ENCODE measurements at places on chromosomes 4 and X.

DNA sequence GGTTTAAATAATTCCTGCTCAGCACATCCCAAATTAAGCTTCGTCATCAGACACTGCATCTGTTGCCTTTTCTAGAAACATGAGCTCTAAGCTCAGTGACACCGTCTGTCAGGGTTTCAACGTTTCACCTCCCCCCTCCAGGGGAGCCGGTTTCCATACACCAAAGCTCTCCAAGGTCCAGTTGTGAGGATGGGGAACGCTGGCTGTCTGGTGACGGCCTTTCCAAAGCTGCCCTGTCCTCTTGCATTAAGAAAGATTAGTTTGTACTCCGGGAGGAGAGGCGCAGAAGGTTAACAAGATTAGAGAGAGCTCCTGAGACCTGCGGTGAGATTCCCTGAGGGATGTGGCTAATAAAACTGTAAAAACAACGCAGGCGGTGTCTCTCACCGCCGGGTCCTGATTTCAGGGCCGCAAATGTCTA lies 43.2 kb downstream of the ASMT start:
- peak; percentile 43 for DNase-seq

- no peak for DNase-seq
Measured at GRCh38 chr4:189597341-189597740, 343.3 kb upstream of the FRG1 start.

DNA sequence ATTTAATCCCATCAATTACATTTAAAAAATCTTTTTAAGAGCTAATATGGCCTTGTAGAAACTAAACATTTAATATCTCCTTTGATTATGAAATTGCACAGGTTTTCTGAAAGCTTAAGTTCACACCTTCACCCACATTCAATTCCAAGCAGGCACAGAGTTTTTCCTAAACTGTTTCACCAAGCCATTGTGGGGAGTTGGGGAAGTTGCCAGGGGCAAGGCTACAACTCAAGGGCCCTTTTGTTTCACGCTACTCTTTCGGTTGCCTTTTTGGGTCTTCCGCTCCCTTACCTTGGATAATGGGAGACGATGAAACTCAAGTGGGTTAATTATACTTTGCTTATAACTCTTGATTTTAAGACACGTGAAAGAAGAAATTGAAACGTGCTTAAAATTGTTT lies 33.3 kb downstream of the APBB2 start:
- no peak for DNase-seq

DNA sequence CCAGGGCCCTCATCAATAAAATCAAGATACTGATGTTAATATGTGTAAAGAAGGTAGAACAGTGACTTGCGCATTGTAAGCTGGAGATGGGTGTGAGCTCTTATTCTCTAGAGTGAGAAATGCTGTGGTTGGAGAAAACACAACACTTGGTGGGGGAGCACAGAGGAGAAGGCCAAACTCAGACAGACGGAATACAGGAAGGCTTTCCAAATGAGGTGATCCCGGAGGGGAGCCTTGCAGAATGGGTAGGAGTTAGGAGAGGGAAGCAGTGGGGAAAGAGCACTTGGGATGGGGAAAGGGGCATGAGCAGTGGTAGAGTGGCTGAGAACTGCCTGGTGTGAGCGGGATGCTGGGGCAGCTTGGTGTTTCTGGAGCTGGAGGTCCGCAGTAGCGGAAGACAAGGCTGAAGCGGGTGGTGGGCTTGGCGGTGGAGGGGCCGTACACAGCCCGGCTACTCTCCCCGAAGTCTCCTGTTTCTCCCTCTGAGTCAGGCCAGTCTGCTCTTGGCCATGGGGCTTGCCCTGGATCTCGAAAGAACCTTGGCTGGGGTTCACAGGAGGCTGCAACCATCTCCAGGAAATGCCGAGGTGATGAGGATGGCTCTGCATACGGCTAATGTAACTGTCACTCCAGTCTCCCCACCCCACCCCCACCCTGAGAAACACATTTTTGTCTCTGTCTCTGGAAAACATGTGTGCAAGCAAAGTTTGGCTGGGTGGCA lies 11.3 kb upstream of the PLAC1 start:
- no peak for DNase-seq

GRCh38 chr4:45795135-45795534 lies 328.7 kb downstream of the GABRG1 start:
- peak; percentile 14 for DNase-seq

DNA sequence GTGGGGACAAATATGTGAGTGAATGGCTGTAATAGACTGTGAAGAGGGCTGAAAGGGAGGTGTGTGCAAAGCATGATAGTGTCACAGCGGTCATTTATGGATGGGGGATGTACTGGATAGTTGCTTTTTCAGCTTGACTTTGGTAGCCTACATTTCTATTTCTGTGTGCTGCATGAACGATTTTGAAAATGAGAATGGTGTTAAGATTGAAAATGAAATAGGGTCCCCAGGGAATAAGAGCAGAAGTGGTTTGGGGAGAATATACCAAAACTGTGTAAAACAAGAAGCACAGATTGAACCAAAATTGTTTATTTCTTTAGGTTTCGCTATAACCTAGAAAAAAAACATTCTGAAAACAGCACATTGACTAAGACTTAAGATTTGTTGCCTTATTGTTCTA lies 58.8 kb upstream of the CLNK start:
- DNase-seq: no peak

DNA sequence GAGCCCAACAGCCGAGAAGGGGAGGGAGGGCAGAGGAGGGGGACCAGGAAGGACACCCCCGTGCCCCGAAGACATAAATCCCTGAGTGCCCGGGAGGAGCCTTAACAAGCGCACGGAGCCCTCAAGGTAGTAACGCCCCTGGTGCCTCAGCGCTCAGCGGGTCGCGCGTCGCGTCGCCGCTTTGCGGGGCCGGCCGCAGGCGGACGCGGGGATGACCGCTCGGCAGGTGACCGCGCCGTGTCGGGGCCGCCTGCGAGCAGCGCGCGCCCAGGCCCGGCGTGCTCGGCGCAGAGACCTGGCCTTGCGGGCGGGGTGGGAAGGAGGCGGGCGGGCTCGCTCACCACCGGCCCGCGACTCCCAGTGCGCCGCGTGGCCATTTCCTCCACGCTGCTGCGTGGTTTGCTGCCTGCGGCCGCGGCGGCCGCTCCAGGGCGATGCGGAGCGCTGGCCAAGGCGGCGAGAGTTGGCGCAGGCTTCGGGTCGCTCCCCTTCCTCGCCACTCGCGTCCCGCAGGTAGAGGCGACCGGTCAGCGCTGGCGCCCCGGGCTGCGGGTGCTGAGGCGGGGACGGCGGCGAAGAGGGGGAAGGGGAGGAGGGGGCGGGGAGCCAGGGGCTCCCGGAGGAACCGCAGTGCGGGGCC lies 632 bp downstream of the CCSER1 start:
- DNase-seq: peak; percentile 56

- DNase-seq: no peak
Measured at GRCh38 chr4:137998666-137999429, 243.3 kb downstream of the SLC7A11 start.

DNA sequence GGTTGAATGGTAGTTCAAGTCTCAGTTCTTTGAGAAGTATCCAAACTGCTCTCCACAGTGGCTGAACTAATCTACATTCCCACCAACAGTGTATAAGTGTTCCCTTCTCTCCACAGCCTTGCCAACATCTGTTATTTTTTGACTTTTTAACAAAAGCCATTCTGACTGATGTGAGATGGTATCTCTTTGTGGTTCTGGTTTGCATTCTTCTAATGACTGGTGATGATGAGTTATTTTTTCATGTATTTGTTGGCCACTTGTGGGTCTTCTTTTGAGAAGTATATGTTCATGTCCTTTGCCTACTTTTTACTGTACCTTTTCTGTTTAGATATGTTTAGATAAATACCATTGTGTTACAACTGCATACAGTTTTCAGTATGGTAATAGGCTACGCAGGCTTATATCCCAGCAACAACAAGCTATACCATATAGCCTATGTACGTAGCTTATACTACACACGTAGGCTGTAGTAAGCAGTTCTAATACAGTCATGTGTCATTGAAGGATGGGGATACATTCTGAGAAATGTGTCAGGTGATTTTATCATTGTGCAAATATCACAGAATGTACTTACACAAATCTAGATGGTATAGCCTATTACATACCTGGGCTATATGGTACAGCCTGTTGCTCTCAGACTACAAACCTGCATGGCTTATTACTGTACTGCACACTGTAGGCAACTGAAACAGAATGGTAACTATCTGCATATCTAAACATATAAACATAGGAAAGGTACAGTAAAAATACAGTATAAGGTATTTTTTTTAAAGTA lies 28.1 kb downstream of the KLHL8 start:
- no peak for DNase-seq

- no peak for DNase-seq
Measured at GRCh38 chrX:33416273-33416805, 205.0 kb upstream of the DMD start.

- DNase-seq: no peak
Measured at GRCh38 chr4:17356926-17357325, 155.0 kb downstream of the QDPR start.

DNA sequence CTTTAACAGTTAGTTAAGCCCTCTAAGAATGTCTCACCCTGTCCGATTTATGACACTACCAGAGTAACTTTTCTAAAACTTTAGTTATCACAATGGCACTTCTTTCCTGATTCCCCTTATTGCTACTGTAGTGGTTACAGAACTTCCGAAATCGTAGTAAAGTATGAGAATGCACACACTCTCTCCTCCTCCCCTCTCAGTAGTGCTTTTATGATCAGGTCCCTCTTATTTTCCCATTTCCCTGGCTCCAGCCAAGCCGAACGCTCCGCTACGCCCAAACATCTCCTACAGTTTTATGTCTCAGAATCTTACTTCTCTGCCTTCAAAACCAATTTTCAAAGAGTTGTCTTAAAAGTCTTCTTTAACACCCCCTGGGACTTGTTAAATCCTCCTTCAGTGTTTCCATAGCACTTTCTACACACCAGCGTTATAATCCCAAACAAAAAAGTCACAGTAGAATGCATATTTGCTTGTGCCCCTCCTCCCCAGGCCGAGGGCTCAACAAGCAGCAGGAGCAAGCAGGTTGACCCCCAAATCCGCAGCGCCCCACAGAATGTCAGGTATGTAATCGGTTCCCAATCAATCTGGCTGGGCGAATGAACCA lies 671 bp downstream of the HPF1 start:
- DNase-seq: no peak

- no peak for DNase-seq
Measured at GRCh38 chr4:71275570-71275969, 63.2 kb upstream of the SLC4A4 start.

DNA sequence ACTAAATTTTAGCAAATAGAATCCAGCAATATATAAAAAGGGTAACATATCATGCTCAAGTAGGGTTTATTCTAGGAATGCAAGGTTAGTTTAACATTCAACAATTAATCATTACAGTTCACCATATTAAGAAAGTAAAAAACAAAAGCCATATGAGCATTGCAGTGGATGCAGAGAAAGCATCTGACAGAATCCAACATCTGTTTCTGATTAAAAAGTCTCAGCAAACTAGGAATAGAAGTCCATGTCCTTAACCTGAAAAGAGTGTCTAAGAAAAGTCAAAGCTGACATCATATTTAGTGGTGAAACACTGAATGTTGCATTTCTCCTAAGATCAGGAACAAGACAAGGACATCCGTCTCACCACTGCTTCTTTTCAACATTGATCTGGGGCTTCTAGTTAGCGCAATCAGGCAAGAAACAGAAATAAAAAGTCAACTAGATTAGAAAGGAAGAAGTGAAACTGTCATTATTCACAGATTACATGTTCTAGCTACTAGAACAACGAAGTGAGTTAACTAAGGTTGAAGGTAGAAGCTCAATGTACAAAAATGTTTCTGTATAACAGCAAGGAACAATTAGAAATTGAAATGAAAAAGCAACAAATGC lies 49.3 kb downstream of the MRPL1 start:
- DNase-seq: no peak

GRCh38 chr4:57119054-57119651 lies 9.0 kb upstream of the IGFBP7 start:
- no peak for DNase-seq

DNA sequence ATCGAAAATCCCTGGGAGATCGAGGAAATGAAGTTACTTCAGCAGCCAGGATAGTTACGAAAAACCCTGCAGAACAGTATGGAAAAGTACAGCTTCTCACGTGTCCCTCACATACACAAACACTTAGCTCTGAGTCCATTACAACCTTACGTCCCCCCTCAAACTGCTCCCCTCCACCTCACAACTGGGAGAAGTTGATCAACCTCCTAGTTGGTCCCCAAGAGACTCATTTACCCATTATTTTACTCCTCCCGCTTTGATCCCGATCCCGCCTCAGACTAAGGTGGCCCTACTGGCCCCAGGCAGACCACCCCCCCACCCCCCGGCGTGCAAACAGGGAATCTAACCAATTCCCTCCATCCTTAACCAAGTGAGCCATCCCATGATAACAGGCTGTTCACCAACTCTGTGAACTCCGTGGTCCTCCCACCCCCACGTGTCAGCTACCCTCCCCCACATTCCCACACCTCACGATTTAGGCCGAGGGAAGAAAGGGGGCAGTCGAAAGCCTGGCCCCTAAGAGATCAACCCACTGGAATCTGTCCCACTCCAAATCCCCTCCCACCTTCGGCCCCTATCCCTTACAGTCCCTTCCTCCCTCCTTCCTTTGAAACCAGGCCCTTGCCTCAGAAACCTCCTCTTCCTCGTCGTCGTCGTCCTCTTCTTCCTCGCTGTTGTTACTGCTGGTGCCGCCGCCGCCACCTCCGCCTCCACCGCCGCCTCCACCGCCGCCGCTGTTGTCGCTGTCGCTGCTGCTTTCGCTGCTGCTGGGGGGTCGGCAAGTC lies 755 bp downstream of the ANKRD17 start:
- no peak for DNase-seq

DNA sequence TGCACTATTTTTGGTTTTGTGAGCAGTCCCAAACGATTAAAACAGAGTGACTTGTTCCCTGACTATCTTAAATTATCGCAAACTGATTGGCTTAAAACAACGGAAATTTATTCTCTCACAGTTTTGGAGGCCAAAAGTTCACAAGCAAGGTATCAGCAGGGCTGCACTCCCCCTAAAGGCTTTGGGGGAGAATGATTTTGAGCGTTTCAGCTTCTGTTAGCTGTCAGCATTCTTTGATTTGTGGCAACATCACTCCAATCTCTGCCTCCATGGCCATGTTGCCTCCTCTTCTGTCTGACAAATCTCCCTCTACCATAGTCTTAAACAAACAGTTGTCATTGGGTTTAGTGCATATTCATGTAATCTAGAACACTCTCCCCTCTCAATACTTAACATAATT lies 459.6 kb upstream of the ATOH1 start:
- no peak for DNase-seq

GRCh38 chrX:55713631-55714030 lies 3.9 kb upstream of the RRAGB start:
- no peak for DNase-seq

All from nephron progenitor cell (in vitro differentiated cells).